ENCODE measurements at places on chromosomes 2 and 18. TPM values are rescaled to one million over a fixed set of nuclear protein-coding genes. Genes with fewer than 3 reads are reported as not detected.

The POTEJ gene
- not detected for total RNA-seq

The ROCK1 gene
- total RNA-seq, result 51.2 TPM

The COL5A2 gene
- 440 TPM for total RNA-seq

The UGT1A6 gene
- total RNA-seq, result not detected

The RNF152 gene
- 15.4 TPM for total RNA-seq

The NTSR2 gene
- total RNA-seq, result not detected

The NPPC gene
- total RNA-seq, result 1.3 TPM

The TMEM178A gene
- total RNA-seq, result 1.4 TPM

The PLEK gene
- under 0.01 TPM for total RNA-seq

The BOLL gene
- not detected for total RNA-seq

The TMEM200C gene
- total RNA-seq, result 0.12 TPM

The COLEC12 gene
- 13.2 TPM for total RNA-seq

The ADD2 gene
- 0.37 TPM for total RNA-seq

The TRIM43 gene
- total RNA-seq, result not detected

The CNDP1 gene
- total RNA-seq, result not detected

The ASB1 gene
- 47.7 TPM for total RNA-seq

The UGT1A3 gene
- total RNA-seq, result not detected

The DNAJC5G gene
- not detected for total RNA-seq

The EVX2 gene
- 0.11 TPM for total RNA-seq

The ASXL3 gene
- 0.87 TPM for total RNA-seq

The IL36B gene
- total RNA-seq, result not detected

The FZD7 gene
- total RNA-seq, result 33.4 TPM

The ASB18 gene
- not detected for total RNA-seq

The CNGA3 gene
- total RNA-seq, result not detected

The FER1L5 gene
- total RNA-seq, result 1.6 TPM

The RTP5 gene
- not detected for total RNA-seq

The DNAH6 gene
- total RNA-seq, result 0.12 TPM

The DSC2 gene
- under 0.01 TPM for total RNA-seq

The TRIB2 gene
- total RNA-seq, result 26.4 TPM

The POLR1B gene
- total RNA-seq, result 16.7 TPM

The TMEFF2 gene
- 0.22 TPM for total RNA-seq

The GREB1L gene
- total RNA-seq, result 5.0 TPM

The TUBA3E gene
- not detected for total RNA-seq

The TLX2 gene
- total RNA-seq, result not detected

The GPR35 gene
- 0.55 TPM for total RNA-seq

The USP14 gene
- 38.6 TPM for total RNA-seq

The ANKRD30B gene
- 0.55 TPM for total RNA-seq

The TM4SF20 gene
- total RNA-seq, result not detected

The AMER3 gene
- total RNA-seq, result not detected

All from uterine smooth muscle cell (primary cell).